ENCODE measurements at places on chromosomes 7 and 10.

- no peak for DNase-seq
These were observed 3.6 kb downstream of the PRSS37 start for GRCh38 chr7:141837683-141838082.

DNA sequence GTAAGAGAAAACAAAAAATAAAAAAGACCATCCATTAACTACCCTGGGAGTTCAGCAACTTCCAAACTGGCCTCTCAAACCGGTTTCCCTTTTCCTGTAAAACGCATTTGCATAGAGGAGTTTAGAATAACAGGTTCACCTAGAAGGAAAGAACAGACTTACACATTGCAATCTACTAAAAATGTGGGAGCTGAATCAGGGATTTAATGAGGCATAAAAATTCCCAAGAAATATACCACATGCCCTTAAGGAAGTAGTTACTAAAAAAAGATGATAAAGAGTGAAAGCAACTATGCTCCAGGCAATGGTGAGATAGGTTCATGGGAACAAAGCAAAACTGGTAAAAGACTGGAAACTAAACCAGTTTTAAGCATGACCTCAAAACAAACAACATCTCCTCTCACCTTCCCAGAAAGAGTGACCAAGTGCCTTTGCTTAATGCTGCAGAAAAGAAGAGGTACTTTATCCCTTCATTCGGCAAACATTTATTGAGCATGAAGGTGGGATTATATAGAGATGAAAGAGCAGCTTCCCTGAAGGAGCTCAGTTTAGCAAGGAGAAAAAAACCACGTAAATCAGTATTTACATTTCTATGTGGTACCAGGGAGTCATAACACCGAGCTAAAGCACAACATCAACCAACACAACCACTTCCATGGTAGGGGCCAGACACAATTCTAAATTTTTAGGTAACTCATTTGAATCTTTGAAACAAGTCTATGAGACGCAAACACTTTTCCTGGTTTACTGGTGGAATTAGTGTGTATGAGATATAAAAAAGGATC is 152.8 kb downstream of the SGMS1 start:
- DNase-seq = no peak

DNA sequence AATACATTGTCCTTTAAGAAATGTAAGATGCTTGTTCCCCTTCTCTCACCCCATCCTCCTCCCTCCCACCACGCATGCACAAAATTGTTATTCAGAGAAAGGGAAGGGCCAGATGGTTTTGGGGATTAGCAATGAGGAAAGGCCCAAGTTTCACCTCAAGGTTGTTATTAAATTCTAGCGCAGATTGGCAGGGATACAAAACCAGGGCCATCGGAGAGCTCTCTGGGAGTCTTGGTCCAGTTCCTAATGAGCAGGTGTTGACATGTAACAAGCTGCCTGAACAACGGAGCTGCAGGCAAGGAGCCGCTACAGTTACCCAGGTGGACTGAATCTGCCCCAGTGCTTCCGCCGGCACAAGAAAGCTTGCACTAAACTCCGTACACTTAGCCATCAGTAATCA is 9.7 kb upstream of the ANK3 start:
- no peak for DNase-seq

- DNase-seq = no peak
These were observed 56.3 kb downstream of the POU6F2 start for GRCh38 chr7:39033885-39034624.

DNA sequence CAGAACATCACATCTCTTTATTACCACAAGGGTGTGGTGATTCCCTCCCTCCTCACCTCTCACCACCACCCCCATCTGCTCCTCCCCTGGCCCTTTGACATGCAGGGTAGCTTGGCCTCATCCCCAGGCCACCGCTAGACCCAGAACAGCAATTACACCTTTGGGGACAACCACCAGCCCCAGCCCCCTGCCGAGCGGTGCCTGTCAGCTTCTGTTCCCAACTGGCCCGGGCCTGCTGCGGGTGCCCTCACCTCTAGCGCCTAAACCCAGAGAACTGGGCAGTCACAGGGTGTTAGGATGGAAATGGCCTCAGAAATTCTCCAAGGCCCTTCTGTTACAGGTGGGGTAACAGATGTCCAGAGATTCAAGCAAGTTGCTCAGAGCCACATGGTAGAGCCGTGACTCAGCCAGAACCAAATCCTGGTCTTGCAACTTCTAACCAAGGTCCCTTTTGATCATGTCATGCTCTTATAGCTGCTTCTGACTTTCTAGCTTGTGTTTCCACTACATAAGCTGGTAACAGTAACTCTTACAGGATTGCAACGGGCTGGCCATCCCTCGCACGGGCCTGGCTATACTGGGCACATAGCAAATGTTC is 78.0 kb downstream of the PRKAG2 start:
- DNase-seq = no peak

- no peak for DNase-seq
These were observed 926 bp upstream of the C10orf71 start for GRCh38 chr10:49297818-49298670.

- DNase-seq = no peak
These were observed 763 bp upstream of the RALA start for GRCh38 chr7:39622609-39623008.

Measured in glutamatergic neuron (in vitro differentiated cells).